ENCODE measurements at places on chromosomes 6 and 20. TPM values are rescaled to one million over a fixed set of nuclear protein-coding genes. Genes with fewer than 3 reads are reported as not detected.

PGC gene
- total RNA-seq: not detected

PTPRT gene
- total RNA-seq: not detected

APOM gene
- 2.9 TPM for total RNA-seq

FAM217A gene
- total RNA-seq: not detected

PSORS1C2 gene
- not detected for total RNA-seq

CCN2 gene
- total RNA-seq: 20.2 TPM
